ENCODE measurements at places on chromosomes 13 and 19.

DNA sequence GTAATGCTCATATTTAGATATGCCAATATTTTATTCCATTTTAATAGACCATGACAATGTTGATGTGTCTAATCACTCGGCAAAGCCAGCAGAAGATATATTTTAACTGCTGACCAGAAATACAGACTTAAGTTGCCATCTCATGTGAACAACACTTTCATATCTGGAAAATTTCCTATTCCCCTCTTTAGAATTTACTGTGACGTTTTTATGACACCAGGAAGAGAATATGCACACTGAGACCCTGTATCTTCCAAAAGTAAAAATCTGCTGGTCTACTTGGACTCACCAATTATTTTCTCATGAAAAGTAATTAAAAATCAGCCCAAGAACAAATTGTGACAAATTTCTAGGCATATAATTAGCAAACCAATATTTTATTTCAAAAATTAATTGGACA is 2.1 kb downstream of the PROSER1 start:
- no peak for DNase-seq

DNA sequence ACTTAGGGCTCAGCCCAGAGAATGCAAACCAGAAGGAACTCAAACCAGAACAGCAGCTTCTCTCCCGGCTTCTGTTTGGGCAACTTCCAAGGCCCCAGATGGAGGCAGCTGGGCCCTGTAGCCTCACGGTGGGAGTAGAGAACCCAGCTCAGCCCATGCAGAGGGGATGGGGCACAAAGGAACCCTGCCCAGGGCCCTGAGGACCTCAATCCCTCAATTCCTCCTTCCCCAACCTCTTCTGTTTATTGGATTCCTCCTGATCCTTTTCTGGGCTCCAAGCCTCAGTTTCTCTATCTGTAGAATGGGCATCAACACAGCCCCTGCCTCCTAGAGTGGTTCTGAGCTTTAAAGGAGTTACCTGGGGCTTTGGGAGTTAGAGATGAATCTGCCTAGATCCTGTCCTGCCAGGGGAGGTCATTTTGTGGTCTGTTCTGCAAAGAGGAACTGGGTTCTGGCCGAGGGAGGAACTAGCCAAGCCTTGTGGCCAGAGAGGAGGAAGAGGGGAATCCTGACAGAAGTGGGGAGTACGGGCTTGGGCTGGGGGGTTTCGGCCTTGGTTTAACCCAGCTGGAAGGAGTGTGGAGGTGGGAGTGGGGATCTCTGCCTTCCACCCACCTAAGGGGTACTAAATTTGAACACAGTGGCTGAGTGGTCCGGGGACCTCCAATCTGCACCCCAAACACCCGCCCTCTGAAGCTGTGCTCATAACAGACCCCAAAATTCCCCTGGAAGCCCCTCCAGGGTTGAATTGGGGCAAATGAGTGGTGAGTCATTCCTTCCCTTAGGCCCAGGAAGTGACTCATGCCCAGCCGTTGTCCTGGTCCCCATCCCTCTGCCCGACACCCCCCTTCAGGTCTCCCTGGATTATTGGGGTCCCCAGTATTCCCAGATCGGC is 2.7 kb downstream of the ADGRE5 start:
- no peak for DNase-seq

DNA sequence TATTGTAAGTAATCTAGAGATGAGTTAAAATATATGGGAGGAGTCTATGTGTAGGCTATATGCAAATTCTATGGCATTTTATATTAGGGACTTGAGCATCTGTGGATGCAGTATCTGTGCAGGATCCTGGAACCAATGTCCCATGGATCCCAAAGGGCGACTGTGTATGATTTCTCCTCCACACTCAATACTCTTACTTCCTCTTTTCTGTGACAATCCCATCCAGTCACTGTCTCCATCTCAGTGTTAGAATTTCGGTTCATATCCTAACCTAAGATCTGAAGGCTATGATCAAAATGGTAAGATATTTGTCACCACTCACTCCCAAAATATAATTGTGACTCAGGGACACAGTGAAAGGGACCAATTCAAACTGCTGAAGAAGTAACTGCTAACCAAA is 15.1 kb upstream of the ZNF599 start:
- DNase-seq = no peak

DNA sequence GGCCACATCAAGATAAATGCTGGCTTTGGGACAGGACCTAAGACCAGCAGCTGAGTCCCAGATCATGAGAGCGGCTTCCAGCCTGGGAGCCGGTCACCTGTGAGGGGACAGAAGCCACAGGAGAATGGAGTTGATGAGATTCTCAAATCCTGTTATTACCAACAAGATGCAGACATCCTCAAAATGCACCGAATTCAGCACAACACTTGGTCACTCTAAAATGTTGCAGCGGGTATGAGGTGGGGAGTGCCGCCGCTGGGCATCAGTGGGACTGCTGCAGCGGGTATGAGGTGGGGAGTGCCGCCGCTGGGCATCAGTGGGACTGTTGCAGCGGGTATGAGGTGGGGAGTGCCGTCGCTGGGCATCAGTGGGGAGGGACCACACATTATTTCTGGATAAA is 21.2 kb downstream of the RANBP3 start:
- DNase-seq = no peak

- peak; percentile 85 for DNase-seq
These were observed 23.5 kb downstream of the LGALS16 start for GRCh38 chr19:39679056-39679790.

GRCh38 chr13:99665711-99666110 is 164.4 kb downstream of the TM9SF2 start:
- no peak for DNase-seq

DNA sequence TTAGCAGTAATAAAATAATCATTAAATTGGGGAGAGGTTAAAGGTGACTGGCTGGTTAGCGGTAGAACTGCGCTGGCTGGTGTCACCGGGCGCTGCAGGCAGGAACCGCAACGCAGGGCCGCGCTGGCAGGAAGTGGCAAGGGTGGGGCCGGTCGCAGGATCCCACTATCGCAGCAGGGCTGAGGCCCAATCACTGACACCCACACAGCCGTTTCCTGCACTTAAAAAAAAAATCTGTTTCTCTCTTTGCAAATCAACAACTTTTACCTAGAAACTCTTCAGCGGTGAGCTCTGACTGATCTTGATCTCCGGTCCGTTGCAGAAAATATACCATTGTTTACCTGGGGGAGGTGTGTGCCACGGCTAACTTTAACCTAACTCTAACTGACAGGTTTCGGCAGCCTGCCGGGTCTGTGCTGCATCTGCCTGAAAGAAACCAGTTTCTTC is 46.9 kb downstream of the KLF2 start:
- DNase-seq = peak; percentile 92

- no peak for DNase-seq
These were observed 19.7 kb downstream of the VWA8 start for GRCh38 chr13:41941174-41941573.

DNA sequence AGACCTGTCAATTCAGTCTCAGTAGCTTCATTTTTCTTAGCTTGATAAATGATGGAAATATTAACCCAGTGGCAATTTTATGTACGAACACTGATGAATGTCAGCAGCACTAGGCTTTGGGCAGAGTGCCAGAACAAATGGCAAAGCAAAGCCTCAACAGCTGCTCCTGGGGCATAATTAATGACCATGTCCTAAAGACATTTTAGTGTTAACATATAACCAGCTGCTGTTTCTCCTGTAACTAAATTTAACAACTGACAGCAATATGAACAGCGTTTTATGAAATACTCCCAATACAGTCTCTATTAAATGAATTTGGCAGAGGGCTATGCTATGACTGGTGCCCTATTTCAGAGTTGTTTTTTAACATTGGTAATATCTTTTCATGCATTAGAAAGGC is 47.1 kb downstream of the ZNF568 start:
- no peak for DNase-seq

GRCh38 chr13:29418026-29418425 is 177.5 kb downstream of the SLC7A1 start:
- no peak for DNase-seq

GRCh38 chr19:46386996-46387712 is 26.2 kb downstream of the CCDC8 start:
- DNase-seq = no peak

GRCh38 chr13:50222569-50223332 is 207.5 kb downstream of the KCNRG start:
- DNase-seq = no peak

DNA sequence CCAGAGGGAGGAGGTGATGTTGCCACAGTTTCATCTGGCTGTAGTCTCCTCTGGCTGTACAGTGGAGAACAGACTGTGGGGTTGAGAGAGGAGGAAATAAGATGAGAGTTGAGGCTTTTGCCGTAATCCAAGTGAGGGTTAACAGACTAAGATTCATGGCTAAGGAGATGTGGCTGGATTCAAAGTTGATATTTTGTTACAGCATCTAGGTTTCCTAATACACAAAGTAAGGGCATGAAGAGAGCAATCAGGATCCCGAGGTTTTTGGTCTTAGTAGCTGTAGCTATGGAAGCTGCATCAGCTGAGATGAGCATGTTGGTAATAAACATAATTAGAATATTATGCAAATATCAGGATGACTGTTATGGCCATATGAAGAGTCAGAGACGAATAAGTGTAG is 1.4 kb downstream of the ZNF776 start:
- DNase-seq = no peak

DNA sequence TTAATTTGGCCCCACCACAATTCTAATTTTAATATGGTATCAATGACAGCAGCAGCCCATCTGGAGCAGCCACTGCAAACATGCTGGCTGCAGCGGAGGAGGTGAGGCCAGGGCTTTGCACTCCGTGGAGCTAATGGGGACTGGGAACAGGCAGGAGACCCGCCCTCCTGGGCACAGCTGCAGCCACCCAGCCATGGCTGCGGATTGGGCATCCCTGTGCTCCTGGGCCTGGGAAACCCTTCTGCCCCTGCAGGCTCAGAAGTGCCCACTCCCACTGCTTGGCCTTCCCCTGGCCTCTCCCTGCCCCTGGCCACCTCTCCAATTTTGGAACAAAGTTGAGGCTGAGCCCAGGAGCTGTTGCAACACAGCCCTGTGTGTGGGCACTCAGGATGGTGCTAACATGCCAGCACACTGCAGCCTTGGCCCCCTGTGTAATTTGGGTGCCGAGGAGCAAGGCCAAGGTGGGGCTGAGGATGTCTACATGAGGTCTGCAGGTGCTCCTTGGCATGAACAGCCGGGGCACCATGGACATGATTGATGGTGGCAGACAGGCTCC is 123.6 kb downstream of the PCDH9 start:
- no peak for DNase-seq

DNA sequence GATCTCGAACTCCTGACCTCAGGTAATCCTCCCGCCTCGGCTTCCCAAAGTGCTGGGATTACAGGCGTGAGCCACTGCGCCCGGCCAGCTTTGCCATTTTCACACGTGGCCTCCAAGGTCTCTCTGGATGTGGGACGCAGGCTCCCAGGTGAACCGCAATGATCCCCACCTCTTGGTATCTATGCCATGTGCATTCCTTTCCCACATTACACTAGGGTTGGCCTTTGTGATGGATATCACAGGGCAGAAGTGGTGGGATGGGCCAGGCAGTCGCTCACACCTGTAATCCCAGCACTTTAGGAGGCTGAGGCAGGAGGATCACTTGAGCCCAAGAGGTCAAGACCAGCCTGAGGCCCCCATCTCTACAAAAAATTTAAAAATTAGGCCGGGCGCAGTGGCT is 22.4 kb downstream of the FGF21 start:
- no peak for DNase-seq

Data from GM12864 (cell line).